ENCODE measurements at places on chromosomes 2 and 18.

DNA sequence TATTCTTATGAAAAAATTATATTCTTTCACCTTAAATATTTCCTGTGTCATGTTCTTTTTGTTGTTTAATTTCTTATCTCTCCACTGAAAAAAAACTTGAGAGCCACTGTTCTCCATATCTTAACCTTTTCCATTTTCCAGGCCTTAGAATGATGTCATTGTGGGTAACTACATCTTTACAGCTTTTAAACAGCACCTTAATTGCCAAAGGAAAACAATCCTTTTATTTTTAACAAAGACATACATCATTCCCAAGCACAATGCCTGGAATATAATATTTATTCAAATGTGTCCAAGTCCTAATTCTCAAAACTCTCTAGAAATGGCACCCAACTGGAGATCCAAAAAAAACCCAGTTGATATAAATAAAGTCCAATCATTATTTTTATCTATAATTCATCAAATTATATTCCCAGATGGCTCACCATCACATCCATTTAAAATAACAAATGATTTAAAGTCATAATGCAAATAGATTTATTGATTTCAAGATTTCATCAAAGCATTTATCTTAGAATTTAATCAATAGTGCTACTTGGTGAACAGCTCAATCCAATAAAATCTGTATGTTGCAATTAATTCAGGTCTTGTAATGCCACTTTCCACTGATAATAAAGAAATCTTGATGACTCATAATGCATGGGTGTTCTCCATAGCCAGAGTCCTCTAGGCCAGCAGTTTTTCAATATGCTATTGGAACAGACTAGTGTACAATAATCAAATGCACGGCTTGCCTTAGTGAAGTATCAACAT is 107.1 kb upstream of the MAPRE2 start:
- DNase-seq = no peak

DNA sequence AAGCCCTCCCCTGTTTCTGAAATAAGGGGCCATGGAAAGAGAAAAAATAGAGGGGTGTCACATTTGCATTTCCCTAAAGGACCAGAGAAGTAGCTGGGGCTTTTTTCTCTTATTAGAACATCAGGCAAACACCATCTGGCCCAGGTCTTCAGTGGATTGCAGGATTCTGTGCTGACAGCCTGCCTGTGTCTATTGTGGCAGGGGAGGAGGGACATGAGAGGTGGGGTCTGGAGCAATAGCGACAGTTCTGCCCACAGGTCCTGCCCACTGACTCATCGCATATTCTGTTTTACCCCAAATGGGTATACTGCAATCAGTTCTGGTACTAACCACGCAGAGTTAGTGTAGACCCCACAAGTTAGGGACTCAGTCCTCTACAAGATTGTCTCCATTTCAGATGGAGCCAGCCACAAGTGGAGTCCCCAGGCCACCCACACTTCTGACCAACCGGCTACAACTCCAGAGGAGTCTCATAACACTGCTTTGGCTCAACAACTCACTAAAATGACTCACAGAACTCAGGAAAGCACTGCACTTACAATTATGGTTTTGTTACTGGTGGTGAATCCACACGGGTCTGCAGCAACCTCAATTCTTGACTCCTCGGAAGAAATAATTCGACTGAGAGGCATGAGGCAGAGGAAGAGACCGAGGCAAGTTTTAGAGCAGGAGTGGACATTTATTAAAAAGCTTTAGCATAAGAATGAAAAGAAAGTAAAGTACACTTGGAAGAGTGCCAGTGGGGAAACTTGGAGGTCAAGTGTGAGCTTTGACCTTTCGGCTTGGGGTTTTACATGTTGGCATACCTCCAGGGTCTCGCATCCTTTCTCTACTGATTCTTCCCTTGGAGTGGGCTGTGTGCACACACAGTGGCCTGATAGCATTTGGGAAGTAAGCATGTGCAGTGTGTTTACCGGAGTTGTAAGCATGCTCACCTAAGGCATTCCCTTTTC is 146.4 kb upstream of the SPATS2L start:
- no peak for DNase-seq

- peak; percentile 19 for DNase-seq
These were observed 31.0 kb upstream of the RMDN2 start for GRCh38 chr2:37894047-37894446.

- DNase-seq = no peak
These were observed 11.3 kb upstream of the PPP3R1 start for GRCh38 chr2:68263632-68264031.

DNA sequence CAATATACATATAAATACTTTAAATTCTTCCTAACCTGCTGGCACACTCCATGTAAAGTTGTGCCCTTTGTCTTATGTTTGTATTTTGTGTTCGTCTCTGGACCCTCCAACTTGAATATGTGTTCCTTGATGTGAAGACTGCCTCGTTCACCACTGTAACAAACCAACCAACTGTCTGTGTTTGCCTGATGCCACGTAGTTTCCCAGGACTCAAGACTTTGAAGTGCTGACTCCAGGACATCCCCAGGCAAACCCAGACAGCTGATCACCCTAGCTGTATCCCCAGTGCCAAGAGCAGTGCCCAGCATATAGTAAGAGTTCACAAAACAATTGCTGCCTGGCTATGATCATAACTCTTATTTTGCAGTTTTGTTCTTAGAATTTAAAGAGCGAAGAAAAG is 15.5 kb upstream of the CD226 start:
- no peak for DNase-seq

DNA sequence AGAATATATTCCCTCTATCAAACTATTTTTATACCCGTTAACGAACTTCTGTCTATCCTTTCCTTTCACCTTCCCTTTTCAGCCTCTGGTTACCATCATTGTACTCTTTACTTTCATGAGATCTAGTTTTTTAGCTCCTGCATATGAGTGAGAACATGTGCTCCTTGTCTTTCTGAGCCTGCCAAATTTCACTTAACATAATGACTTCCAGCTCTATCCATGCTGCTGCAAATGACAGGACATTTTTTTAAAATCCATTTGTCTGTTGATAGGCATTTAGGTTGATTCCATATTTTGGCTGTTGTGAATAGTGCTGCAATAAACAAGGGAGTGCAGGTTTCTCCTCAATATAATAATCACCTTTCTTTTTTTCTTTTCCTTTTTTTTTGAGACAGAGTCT is 8.2 kb upstream of the CCDC195 start:
- no peak for DNase-seq

DNA sequence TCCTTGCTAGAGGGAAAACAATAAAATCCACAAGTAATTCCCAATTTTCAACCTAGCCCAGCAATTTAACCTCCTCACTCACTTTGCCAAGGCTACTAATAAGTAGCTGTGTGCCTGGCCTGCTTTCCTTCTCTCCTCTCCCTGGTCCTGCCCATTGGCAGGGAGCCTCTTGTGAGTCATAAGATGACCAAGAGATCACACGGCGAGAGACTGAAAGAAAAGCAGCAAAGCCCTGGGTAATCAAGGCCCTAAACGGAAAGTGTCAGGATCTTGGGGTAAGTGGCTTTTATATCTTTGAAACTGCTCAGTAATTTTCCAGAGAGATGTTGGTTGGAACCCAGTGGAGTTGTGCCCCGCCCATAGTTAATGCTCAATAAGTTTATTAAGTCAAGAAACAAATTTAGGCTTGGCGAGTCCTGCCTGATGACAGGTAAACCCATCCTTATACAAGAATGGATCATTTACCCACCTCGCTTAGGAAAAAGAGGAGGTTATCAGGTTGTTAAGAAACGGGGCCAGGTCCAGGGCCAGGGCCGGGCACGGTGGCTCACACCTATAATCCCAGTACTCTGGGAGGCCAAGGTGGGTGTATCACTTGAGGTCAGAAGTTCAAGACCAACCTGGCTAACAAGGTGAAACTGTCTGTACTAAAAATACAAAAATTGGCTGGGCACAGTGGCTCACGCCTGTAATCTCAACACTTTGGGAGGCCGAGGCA is 10.0 kb upstream of the ADAM17 start:
- no peak for DNase-seq
